ENCODE measurements at places on chromosomes 11 and 22. TPM values are rescaled to one million over a fixed set of nuclear protein-coding genes. Genes with fewer than 3 reads are reported as not detected.

- DNase-seq: no peak
Observed at GRCh38 chr22:48507171-48507570, 1320.5 kb downstream of the BRD1 start.

DNA sequence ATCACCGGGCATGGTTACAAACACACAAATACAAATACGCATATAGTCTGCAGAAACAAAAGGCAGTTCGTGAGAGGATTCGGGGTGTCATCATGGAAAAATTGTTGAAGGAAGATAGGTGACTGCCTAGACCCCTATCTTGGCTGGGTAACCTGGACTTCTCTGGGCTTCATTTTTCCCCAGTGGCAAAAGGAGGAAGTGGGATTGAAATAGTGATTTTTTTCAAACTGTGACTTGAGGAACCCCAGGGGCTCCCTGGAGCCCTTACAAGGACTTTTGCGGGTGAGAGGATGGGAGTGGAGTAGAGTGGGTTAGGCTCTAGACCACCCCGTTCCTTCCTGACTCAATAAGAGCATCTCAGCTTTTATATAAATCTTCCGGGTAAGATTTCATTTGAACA is 1.0 kb upstream of the ELF5 start:
- DNase-seq: no peak

The CALCA gene
- not detected for polyA plus RNA-seq

GRCh38 chr11:39690856-39691255 is 1768.6 kb downstream of the LRRC4C start:
- no peak for DNase-seq

DNA sequence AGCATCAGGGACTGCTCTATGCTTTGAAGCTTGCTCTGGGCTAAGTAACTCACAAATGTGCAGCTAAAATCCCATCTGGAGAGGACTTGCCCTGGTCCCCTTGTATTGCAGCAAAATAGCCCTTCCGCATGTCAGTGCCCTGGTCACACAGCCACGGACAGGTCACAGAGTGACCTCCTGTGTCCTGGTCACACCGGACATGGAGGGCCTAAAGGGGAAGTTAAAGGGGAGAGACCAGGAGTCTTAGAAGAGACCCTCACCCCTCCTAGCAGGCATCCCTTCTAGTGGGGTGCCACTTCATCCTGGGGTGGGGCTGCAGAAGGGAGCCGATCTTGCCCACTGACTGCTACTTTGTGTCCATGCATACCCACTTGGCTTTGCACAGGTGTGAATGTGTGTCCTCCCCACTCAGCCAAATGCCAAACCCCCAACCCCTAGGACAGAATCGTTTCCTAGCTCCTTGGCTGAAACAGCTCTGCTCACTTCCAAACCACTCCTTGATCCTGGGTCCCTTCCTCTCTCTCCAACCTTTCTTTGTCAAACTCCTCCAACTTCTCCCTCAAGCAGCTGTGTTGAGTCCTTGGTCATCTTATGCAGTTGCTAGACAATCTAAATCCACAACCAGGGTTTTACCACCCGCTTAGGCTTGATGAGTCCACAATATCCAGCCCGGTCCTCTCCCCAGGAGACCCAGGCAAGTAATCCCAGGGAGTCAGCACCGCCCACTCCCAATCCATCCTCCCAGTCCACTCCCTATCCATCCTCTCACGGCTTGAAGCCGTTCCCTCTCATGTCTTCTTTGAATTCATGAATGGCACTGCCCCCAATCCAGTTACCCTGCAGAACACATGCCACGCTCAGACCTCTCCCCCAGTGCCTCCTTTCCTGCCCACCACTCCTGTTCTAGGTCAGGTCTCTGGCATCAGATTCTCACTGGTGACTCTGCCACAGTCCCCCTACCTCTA is 3.3 kb upstream of the FXYD6 start:
- no peak for DNase-seq

Measured in BJ (cell line).